ENCODE measurements at places on chromosomes 5 and 9.

- H3K27ac ChIP-seq, result no peak overlapping the region
- H3K27me3 ChIP-seq, result no peaks in the 10 kb centered on the region
- no peaks in the 10 kb centered on the region for H3K4me1 ChIP-seq
- H3K36me3 ChIP-seq, result no peaks in the 10 kb centered on the region
- no peak for DNase-seq
Observed at GRCh38 chr5:82749461-82749820, 327.8 kb downstream of the TMEM167A start.

- H3K4me3 ChIP-seq, result no peak overlapping the region
- H3K36me3 ChIP-seq, result no peaks in the 10 kb centered on the region
- no peaks in the 10 kb centered on the region for H3K27me3 ChIP-seq
- no peaks in the 10 kb centered on the region for H3K4me1 ChIP-seq
- no peak for DNase-seq
Observed at GRCh38 chr9:105697871-105698270, 3.5 kb downstream of the TMEM38B start.

- H3K27ac ChIP-seq, result peak within 1 kb of the TSS; percentile 90
- H3K27me3 ChIP-seq, result no peaks in the 10 kb centered on the region
- peak; percentile 94 for DNase-seq
- H3K36me3 ChIP-seq, result no peaks in the 10 kb centered on the region
Observed at GRCh38 chr9:137277329-137278041, at the start of gene TOR4A. Gene TOR4A, plus strand, starts transcription at chr9:137277726. Its CDS starts 964 bp downstream, at chr9:137278690.

GRCh38 chr9:126219648-126220063 is 107.0 kb upstream of the MVB12B start:
- H3K4me1 ChIP-seq, result no peaks in the 10 kb centered on the region
- H3K36me3 ChIP-seq, result no peaks in the 10 kb centered on the region
- H3K27ac ChIP-seq, result no peak overlapping the region
- H3K27me3 ChIP-seq, result peaks cover 23% of the 10 kb centered on the region
- no peak for DNase-seq

DNA sequence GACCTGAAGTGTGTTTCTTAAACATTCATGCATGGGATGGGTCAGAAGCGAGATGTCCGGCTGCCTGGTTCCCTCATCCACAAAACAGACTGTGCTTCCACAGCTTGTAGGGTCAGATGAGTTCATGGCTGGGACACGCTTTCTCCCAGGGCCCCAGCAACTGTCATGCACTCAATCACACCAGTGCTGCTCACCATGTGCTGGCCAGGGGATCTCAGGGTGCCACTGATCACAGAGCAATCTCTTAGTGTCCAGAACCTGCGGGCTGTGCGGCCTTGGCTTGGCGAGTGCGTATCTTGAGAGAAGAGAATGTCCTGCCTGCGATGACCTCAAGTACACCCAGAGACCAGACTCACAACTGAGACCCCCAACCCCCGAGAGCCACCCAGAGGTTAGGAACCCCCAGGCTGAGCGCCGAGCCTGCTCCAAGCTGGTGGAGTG is 26.0 kb upstream of the FCN2 start:
- H3K27me3 ChIP-seq, result no peaks in the 10 kb centered on the region
- H3K4me3 ChIP-seq, result no peak overlapping the region
- H3K4me1 ChIP-seq, result no peaks in the 10 kb centered on the region
- DNase-seq, result no peak

- H3K27me3 ChIP-seq, result no peaks in the 10 kb centered on the region
- H3K27ac ChIP-seq, result peak overlapping the region; percentile 32
- no peaks in the 10 kb centered on the region for H3K36me3 ChIP-seq
- DNase-seq, result peak; percentile 91
Observed at GRCh38 chr5:149439899-149440542, 60.9 kb upstream of the IL17B start.

DNA sequence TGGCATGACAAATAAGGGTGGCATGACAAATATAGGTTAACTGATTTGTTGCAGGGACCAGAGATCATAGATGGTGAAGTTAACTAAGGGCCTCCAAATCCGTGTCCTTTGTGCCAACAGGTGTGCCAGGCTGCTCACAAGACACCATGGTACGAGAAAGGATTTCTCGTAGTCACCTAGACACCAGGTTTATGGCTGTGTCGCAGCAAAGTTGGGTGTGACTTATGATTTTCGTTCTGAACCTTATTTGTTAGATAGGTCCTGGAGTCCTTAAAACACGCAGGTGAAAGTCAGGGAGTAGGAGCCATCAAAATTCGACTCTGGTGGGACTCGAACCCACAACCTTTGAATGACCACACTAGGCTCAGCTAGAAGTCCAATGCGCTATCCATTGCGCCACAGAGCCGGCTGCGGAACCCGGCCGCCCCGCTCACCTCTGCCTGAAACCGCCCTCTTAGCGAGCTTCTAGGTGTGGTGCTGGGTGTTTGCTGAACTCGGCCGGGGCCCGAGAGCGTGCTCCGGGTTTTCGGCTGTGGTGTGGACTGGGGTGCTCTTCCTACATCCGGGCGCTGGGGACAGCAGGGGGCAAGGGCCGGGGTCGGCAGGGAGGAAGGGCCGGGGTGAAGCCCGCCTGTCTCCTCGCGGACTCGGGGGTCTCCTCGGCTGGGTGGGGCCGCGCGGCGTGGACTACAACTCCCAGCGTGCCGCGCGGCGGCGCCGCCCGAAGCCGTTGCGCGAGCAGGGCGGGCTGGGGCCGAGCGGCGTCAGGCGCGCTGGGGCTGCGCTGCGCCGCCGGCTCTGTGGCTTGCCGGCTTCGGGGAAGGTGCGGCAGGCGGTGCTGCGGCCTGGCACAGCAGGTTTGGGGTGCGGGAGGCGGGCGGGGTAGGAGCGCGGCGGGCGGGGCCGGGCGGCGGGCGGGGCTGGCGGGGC is at the start of gene SLC27A4:
SLC27A4 (plus strand) TSS at position 767 of the 930 bp plus-strand sequence. CDS start 2,606 bp downstream, outside the sequence.
- H3K27me3 ChIP-seq, result no peaks in the 10 kb centered on the region
- peak within 1 kb of the TSS; percentile 87 for H3K27ac ChIP-seq
- peak within 1 kb of the TSS; percentile 98 for H3K4me3 ChIP-seq
- peak; percentile 86 for DNase-seq
- H3K4me1 ChIP-seq, result no peaks in the 10 kb centered on the region
- H3K36me3 ChIP-seq, result peaks cover 3% of the 10 kb centered on the region

DNA sequence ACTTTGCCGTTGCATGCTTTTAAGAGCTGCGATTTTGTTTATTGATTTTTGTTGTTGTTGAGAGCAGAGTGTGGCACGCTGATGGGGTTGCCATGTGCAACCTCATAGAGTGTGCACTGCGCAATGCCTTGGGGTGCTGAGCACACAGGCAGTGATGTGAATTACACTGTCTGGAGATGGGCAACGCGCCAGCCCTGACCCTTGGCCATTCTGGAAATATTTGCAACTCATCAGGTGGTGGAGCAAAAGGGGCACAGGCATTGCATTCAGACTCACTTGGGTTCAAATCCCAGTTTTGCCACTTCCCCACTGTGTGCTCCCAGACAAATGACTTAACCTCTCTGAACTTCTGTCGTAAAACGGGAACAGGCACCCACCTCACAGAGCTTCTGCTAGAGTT is 25.6 kb downstream of the DUSP1 start:
- no peaks in the 10 kb centered on the region for H3K27me3 ChIP-seq
- DNase-seq, result no peak

GRCh38 chr9:124805186-124805585 is 28.3 kb downstream of the OLFML2A start:
- H3K4me3 ChIP-seq, result no peak overlapping the region
- no peak overlapping the region for H3K27ac ChIP-seq
- no peak for DNase-seq
- no peaks in the 10 kb centered on the region for H3K4me1 ChIP-seq
- no peaks in the 10 kb centered on the region for H3K27me3 ChIP-seq

DNA sequence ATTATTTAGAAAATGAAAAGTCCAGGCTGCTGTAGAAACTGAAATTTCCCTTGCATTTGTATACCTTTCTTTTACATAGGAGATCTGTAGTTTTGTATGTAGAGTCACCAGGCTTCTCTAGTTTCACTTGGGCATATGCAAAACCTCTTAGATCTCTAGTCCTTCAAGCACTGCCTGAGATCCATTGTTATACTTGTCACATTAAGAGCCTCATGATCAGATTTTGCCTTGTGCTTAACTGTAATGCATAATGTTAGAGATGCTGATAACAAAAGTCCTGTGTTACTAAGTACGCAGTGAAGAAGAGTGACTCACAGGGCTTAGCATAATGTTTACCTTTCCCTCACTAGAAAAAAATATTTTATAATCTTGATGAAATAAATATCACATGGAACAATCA is 250.2 kb downstream of the CYLC2 start:
- no peaks in the 10 kb centered on the region for H3K27me3 ChIP-seq
- no peak overlapping the region for H3K4me3 ChIP-seq
- no peaks in the 10 kb centered on the region for H3K36me3 ChIP-seq
- no peak overlapping the region for H3K27ac ChIP-seq
- DNase-seq, result no peak

- H3K27me3 ChIP-seq, result peaks cover 6% of the 10 kb centered on the region
- peaks cover 8% of the 10 kb centered on the region for H3K4me1 ChIP-seq
- H3K27ac ChIP-seq, result no peak overlapping the region
- peak overlapping the region; percentile 32 for H3K4me3 ChIP-seq
- DNase-seq, result peak; percentile 76
Observed at GRCh38 chr9:127608104-127608966, 3.7 kb upstream of the STXBP1 start.

DNA sequence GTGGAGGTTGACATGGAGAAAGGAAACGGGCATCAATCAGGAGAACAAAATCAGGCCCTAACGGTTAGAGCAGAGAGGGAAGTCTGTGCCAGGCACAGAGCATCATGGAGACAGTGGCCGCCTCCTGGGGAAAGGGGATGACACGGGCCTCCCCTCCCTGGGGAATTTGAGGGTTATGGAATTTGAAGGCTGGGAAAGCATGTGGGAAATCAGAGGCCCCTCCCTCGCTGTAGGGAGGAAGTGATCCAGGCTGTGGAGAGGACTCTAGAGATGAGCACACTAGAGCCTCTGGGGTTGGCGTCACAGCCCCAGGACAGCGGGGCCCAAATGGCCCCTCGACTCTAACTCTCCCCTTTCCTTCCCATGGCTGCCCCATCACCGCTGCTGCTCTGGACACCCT is 36.7 kb downstream of the PROP1 start:
- no peaks in the 10 kb centered on the region for H3K27me3 ChIP-seq
- H3K4me1 ChIP-seq, result no peaks in the 10 kb centered on the region
- no peak overlapping the region for H3K27ac ChIP-seq
- H3K4me3 ChIP-seq, result no peak overlapping the region
- no peaks in the 10 kb centered on the region for H3K36me3 ChIP-seq

DNA sequence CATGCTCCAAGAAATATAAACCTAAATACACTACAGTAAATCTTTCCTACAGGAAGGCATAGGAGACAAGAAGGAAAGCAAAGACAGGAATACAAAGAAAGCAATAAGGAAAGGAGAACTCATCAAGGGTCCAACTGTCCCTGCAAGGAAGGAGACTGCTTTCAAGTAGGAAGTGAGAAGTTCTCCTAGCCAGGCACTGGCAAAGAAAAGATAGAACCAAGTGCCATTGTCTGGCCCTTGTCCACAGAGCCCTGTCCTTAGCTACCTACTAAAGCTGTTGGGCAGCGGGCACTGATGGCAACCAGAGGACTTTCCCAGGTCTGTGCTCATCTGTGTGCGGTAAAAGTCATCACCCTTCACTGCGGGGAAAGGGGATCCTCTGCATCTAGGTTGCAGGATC is 108.2 kb downstream of the KLHL3 start:
- H3K27me3 ChIP-seq, result no peaks in the 10 kb centered on the region
- DNase-seq, result no peak
- H3K36me3 ChIP-seq, result no peaks in the 10 kb centered on the region
- no peaks in the 10 kb centered on the region for H3K4me1 ChIP-seq
- no peak overlapping the region for H3K27ac ChIP-seq

DNA sequence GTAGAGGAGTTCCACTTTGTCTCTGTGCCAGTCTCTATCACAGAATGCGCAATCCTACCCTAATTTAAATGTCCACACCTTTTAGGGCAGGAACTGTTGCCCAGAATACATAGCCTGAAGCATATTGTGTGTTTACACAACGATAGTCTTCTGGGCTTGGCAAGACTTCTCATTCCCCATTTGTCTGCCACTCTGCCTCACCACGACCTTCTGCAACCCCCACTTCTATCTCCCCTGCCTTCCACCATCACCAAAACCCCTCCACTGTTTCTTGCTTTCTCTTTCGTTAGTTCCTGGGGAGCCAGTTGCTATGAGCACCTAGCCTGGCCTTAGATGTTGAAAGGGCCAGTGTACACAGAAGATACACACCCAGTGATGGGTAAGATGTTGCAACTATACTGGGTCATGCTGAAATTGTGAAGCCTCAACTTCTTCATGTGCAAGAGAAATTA is 883 bp upstream of the RNF145 start:
- H3K27me3 ChIP-seq, result no peaks in the 10 kb centered on the region
- H3K4me1 ChIP-seq, result peaks cover 7% of the 10 kb centered on the region
- H3K36me3 ChIP-seq, result no peaks in the 10 kb centered on the region
- H3K4me3 ChIP-seq, result peak overlapping the region; percentile 84
- peak overlapping the region; percentile 95 for H3K27ac ChIP-seq
- peak; percentile 58 for DNase-seq

- DNase-seq, result no peak
- no peak overlapping the region for H3K27ac ChIP-seq
- H3K27me3 ChIP-seq, result no peaks in the 10 kb centered on the region
- H3K4me1 ChIP-seq, result no peaks in the 10 kb centered on the region
Observed at GRCh38 chr5:88426441-88426840, 157.8 kb upstream of the TMEM161B start.

- no peak overlapping the region for H3K27ac ChIP-seq
- no peak overlapping the region for H3K4me3 ChIP-seq
Observed at GRCh38 chr5:89668821-89669220, 740.7 kb downstream of the CETN3 start.

DNA sequence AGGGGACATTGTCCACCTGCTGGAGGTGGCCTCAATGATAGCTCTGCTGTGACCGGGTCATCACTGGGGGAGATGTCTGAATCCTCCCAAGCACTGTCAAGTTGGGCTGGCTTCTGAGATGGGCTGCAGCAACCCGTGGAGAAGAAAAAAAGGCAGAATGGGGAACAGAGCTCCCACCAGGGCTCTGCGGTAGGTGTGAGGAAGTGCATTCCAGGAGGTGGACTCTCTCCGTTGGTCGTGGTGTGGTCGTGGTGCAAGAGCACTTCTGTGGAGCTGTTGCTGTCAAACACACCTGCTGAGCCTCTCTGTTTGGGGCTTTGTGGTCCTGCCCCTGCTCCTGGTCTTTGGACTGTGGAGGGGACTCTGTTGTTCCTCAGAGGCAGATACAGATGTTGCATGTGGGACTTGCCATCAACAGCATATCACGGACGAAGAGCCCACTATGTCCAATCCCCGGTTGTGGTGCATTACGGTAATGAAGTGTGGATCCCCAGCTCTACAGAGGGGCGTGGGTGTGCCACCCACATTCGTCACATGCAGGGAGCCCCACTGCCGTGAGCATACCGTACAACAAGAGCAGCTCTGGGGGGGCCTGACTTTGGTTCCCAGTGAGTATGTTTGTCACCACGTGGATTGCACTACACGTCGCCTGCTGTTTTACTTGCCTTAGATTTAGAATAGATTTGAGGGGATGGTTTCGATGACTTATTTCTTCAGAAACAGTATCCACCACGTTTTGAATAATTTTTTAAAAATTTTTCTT is 36.0 kb upstream of the PITX1 start:
- no peak for DNase-seq
- no peaks in the 10 kb centered on the region for H3K4me1 ChIP-seq
- H3K27ac ChIP-seq, result no peak overlapping the region
- H3K27me3 ChIP-seq, result no peaks in the 10 kb centered on the region
- no peaks in the 10 kb centered on the region for H3K36me3 ChIP-seq

GRCh38 chr9:96344458-96345180 is 38.9 kb downstream of the SLC35D2 start:
- peaks cover 6% of the 10 kb centered on the region for H3K4me1 ChIP-seq
- H3K36me3 ChIP-seq, result no peaks in the 10 kb centered on the region
- peak overlapping the region; percentile 34 for H3K27ac ChIP-seq
- peak; percentile 62 for DNase-seq

- H3K27me3 ChIP-seq, result no peaks in the 10 kb centered on the region
- DNase-seq, result no peak
- H3K4me3 ChIP-seq, result no peak overlapping the region
- no peaks in the 10 kb centered on the region for H3K4me1 ChIP-seq
- H3K27ac ChIP-seq, result no peak overlapping the region
Observed at GRCh38 chr5:4700069-4700468, 440.1 kb upstream of the ADAMTS16 start.

Data from colonic mucosa (tissue), 4 donors.